MCF 10A (cell line): ENCODE measurements at places on chromosomes 12 and 14. TPM values are rescaled to one million over a fixed set of nuclear protein-coding genes. Genes with fewer than 3 reads are reported as not detected.

GRCh38 chr12:119671070-119671469 is 3.1 kb downstream of the PRKAB1 start:
- H3K4me1 ChIP-seq, result peaks cover 19% of the 10 kb centered on the region
- H3K27ac ChIP-seq, result no peak overlapping the region
- no peaks in the 10 kb centered on the region for H3K27me3 ChIP-seq

The DPF3 gene
- 1.9 and 2.1 TPM in 2 replicates for total RNA-seq

The CD163L1 gene
- 2.1 and 3.5 TPM in 2 replicates for total RNA-seq

GRCh38 chr12:3973973-3974644 is 100.9 kb upstream of the PARP11 start:
- DNase-seq, result no peak
- peaks cover 53% of the 10 kb centered on the region for H3K27me3 ChIP-seq
- H3K27ac ChIP-seq, result no peak overlapping the region

DNA sequence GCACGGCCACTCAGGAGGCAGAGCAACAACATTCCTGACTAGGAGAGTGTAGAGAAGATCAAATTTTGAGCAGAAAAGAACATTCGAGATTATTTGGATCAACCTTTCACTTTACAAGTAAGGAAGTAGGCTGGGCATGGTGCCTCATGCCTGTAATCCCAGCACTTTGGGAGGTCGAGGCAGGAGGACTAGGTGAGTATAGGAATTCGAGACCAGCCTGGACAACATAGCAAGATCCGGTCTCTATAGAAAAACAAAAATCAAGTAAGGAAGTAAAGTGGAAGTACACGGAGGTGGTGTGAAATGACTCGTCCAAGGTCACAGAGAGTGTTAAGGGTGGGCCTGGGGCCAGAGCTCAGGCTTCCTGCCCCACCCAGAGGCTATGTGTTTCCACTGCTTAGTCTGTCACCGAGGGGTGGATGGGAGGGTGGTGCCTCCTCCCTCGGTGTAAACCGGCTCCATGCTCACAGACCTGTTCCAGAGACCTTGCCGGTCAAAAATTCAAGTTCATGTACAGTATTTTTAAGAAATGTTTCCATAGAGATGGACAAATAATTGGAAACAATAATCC is 51.9 kb downstream of the MAP1LC3B2 start:
- H3K4me1 ChIP-seq, result no peaks in the 10 kb centered on the region
- H3K27me3 ChIP-seq, result peaks cover 6% of the 10 kb centered on the region
- no peak overlapping the region for H3K4me3 ChIP-seq
- no peak for DNase-seq
- H3K36me3 ChIP-seq, result no peaks in the 10 kb centered on the region

- DNase-seq, result peak; percentile 80
- no peaks in the 10 kb centered on the region for H3K4me1 ChIP-seq
Measured at GRCh38 chr14:32611752-32612151, 282.7 kb downstream of the AKAP6 start.
